Stimulated activated CD8-positive, alpha-beta memory T cell treated with anti-CD3 and anti-CD28 coated beads, Interleukin-15, amount 100 ng/mL, for 48 hours (primary cell): ENCODE measurements at places on chromosomes 2 and 18.

DNA sequence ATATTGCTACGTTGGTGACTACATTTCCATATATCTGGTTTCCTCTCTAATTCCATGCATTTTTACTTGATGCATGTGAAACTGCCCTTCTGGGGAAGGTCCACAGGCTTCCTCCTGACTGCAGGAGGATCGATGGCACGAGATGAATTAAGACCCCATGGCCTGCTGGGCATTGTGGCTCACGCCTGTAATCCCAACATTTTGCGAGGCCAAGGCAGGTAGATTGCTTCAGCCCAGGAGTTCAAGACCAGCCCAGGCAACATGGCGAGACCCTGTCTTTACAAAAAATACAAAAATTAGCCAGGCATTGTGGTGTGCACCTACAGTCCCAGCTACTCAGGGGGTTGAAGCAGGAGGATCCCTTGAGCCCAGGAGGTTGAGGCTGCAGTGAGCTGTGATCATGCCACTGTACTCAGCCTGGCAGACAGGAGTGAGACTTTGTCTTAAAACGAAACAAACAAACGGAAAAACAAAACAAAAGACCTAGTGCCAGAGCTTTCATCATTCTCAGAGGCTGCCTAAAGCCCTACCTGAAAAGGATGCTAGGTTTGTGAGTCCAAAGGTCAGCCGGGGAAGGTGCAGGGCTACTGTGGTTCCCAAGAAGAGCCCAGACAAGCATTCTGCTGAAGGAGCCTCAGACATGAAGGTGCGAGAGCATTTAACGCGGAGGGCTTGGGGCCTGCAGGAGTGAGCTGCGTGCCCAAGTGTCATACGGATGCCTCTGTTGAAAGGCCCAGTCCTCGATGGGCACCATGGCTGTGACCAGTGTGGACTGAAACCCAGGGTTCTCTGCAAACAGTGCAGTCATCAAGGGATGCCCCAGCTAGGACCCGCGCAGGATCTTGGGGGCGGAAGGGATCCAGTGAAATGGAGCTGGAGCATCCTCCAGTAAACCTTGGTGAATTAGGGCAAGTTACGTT is 21.6 kb downstream of the GPR55 start:
- no peak for DNase-seq

DNA sequence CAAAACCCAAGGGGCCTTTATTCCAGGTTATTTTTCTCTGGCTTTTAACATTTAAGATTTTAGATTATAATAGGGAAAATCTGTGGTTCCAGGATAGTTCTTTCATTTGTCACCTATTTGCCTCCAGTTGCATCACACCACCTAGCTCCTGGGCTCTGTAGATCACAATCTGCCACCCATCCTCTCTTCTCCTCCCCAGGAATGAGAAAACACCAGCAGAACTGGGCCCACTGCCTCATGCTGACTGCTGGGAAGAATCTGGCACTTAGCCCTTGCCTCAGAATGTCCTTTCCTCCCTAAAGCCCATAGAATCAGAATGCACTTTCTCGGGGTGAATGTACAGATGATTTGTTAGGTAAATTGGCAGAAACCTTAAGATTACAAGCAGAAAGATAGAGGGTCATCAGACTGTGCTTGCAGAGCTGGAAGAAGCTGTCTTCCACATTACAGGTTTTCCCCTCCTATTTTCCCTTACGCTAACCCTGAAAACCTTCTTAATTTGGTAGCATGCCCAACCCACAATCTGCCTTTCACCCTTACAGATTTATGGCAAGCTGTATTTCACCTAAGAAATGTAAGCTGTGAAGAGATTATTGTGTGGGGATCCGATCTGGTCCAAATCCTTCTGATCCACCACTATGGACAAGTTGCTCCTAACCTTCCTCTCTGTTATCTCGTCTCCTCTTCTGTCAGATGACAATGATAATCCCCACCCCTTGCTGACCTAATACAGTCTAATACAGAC is 72.6 kb downstream of the LRRC30 start:
- no peak for DNase-seq

DNA sequence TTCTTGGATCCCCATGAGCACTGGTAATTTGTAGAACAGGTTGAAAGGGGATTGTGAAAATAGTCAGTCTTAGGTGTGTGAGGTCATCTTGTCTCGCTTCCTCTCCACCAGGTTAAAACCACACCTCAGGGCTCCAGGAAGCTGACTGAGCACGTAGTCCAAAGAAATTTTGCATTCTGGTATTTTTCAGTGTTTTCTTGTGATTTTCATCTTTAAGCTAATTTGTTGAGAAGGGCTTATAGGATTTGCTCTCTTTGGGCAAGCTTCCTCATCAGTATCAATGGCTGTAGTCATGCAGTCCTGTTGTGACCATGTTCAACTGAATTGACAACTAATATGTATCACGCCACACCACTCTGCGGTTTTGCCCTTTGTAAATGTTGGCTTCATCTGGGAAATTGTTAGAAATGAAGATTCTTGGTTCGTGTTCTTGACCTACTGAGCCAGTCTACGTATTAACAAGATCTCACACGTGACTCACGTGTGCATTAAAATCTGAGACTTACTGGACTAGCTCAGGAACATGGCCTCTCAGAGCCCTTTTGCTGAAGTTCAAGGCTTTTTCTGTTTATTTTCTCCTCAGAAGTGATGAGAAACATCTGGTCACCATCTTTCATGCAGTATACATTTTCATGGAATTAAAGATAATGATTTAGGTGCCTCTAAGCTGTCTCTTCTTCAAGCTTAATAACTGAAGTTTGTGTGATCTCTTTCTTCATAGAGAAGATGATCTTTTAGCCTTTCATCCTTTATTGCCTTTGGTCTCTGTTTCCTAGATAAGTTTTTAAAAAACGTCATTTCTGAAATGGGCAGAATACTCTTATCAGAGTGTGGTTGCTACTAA is 32.8 kb downstream of the FMNL2 start:
- DNase-seq = no peak

- DNase-seq = no peak
Measured at GRCh38 chr2:60554074-60554645, 706 bp upstream of the BCL11A start.

DNA sequence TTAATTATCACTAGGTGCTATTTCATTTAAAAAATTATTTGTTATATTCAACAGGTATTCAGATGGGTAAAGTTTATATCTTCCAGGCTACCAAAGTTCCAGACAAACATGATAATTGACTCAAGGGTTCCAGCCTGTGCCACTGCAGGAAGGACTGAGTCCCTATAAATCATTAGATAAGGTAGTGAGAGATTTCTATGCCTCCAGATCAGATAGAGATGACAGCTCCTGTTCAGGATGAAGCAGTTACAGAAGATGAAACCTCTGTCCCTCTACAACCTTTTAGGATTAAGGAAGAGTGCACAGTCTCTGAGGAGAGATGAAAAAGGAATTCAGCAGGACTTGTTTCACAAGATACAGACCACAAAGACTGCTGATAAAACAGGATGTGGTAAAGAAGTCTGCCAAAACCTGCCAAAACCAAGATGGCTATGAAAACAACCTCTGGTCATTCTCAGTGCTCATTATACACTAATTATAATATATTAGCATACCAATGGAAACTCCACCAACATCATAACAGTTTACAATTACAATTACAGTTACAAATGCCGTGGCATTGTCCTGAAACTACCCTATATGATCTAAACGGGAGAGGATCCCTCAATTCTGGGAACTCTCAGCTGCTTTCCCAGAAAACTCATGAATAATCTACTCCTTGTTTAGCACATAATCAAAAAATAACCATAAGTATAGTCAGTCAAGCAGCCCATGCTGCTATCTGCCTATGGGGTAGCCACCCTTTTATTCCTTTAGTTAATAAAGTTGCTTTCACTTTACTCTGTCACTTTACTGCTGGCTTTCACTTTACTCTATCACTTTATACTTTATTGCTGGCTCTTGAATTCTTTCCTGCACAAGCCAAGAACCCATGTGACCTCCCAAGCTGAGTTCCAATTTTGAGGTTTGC is 288.5 kb downstream of the PDE11A start:
- no peak for DNase-seq

GRCh38 chr2:135685361-135685760 is 56.3 kb upstream of the UBXN4 start:
- no peak for DNase-seq

DNA sequence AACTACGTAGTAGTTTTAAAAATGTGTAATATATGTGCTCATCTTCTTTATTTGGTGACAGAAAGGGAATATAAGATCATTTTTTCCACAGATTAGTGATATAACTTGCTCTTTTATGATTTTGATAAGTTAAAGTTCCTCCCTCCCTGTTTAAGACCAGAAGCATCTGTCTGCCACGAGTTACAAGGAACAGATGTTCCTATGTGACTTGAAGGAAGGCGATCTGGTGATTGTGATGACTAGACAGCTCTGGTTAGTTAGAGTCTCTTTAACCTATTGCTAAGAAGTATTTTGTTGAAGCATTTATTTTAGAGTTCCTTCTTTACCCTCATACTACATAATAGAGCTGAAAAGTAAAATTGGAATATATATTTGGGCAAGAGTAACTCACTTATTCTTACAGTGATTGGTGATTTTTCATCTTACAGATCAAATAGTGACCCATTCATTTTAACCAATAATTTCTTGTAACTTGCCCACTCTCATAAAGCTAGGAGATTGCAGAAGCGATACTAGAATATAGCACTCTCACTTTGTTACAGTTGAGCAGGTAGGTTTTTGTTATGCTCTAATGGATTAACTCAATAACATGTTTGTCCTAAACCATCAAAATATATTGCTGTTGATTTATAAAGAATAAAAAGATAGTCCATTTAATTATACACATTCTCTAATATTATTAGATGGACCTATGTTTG is 218.7 kb downstream of the SLC4A10 start:
- no peak for DNase-seq

DNA sequence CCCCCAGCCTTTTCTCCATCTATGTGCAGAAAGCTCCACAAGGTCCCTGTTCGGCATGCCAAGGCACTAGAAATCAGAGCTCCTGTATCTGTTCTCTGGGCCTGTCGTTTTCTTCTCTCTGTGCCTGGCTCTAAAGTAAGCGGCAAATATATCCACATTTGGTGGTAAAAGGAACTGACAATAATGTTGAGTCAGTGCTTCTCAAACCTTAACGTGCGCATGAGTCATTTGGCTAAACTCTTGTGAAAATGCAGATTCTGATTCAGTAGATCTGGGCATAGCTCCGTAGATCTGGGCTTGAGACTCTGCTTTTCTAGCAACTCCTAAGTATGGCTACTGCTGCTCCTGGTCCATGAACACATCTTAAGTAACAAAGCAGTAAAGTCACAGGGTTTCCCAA is 16.5 kb upstream of the ACSL3 start:
- DNase-seq = no peak

GRCh38 chr18:73461780-73462059 is 593.9 kb upstream of the NETO1 start:
- no peak for DNase-seq

DNA sequence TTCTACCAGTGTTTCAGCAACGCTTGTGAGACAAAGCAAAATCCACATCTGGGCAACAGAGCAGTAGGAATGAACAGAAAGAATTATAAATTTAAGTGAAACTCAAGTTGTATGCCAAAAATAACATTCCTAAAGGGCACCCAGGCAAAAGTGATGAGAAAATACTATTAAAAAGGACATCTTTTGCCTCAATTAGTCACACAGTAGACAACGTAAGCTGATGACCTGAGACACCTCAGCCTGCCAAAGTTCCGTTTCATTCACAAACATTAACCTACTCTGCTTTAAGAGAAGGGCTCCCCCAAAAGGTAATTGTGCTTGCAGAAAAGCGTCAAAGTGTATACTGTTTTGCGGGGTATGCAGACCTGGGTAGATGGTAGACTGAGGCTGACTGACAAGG is 7.2 kb downstream of the HDLBP start:
- no peak for DNase-seq

- no peak for DNase-seq
Measured at GRCh38 chr2:201950606-201951005, 83.0 kb upstream of the FZD7 start.

GRCh38 chr2:112869258-112869842 is 32.8 kb upstream of the IL1B start:
- DNase-seq = no peak

DNA sequence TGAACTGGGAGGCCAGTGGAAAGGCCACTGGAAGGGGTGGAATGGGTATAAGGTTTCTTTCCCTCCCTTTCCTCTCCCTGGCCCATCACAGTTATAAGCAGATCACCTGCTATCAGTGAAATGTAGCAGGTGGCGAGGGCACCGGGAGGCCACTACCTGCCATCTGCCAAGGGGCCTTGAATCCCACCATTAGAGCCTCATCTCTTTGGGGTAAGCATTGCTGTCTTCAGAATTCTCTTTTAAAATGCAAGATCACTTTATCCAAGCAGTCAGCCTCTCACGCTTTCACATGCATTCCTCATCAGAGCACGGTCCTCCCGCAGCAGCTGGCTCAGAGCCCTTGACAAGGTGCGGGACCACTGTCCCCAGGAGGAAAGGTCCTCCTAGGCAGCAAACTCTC is 268.5 kb downstream of the CELF4 start:
- DNase-seq = no peak

GRCh38 chr18:68667121-68667520 is 47.8 kb downstream of the TMX3 start:
- no peak for DNase-seq

- DNase-seq = no peak
Measured at GRCh38 chr2:15047184-15047583, 414.7 kb downstream of the LRATD1 start.

- no peak for DNase-seq
Measured at GRCh38 chr18:31723990-31724711, 36.5 kb downstream of the SLC25A52 start.

DNA sequence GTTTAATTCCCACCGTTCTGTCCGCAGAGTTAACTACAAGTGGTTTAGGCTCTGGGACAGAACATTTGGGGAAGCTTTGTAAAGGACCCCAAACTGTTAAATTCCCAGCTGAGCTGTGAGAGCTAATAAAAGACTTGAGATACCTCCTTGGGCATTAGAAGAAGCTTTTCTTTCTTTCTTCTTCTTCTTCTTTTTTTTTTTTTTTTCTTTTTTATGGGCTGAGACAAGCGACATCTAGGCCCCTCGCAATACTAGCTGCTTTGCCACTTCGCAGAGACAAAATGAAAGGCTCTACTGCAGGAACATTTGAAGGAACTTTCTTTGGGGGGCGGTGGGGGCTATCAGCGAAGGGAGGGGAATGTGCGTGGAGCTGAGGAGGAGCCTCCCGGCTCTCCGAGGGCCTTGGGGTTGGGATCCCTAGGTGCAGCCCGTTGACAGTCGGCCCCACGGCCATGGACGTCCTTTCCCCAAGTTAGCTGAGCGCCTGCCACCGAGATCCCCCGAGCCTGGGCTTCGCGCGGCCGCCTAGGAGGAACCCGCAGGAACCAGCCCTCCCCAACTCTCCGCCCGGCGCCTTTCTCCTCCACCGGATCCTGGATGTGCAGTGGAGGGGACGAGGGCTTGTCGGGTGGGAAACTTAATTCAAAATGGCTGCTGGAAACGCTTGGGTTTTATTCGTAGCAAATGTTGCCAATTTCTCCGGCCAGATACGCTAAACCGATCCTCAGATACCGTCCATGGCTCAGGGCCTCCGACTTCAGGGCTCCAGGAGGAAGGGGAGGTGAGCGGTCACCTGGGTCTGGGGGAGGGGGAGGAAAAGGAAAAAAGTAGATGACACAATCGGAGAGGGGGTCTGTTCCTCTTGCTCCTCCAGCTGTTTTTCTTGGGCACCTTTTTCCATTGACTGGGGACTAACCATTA is 4.2 kb downstream of the MEIS1 start:
- DNase-seq = no peak
